Activated effector memory CD4-positive, alpha-beta T cell treated with Interleukin-2 at 50 U/mL for 16 hours (primary cell): ENCODE measurements at places on chromosomes 5 and 9.

GRCh38 chr5:72093217-72093616 lies 14.1 kb upstream of the MAP1B start:
- no peak for DNase-seq

DNA sequence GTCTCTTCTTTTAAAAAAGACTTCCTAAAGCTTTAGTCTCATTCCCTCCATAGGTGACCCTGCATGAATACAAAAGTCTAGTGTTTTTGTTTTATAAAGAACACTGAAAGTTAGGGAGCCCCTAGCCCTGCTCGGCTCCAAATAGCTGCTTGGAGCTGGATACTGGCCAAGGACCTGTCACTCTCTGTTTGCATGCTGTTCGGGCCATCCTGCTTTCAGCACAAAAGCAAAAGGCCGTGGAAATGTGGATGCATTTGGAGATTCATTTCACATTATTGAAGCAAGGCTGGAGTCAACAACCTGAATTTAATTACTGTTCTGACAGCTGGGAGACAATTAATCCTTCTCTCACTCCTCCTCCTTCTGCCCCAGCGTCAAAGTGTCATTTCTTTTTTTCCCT lies 151.7 kb upstream of the NMUR2 start:
- DNase-seq = no peak

DNA sequence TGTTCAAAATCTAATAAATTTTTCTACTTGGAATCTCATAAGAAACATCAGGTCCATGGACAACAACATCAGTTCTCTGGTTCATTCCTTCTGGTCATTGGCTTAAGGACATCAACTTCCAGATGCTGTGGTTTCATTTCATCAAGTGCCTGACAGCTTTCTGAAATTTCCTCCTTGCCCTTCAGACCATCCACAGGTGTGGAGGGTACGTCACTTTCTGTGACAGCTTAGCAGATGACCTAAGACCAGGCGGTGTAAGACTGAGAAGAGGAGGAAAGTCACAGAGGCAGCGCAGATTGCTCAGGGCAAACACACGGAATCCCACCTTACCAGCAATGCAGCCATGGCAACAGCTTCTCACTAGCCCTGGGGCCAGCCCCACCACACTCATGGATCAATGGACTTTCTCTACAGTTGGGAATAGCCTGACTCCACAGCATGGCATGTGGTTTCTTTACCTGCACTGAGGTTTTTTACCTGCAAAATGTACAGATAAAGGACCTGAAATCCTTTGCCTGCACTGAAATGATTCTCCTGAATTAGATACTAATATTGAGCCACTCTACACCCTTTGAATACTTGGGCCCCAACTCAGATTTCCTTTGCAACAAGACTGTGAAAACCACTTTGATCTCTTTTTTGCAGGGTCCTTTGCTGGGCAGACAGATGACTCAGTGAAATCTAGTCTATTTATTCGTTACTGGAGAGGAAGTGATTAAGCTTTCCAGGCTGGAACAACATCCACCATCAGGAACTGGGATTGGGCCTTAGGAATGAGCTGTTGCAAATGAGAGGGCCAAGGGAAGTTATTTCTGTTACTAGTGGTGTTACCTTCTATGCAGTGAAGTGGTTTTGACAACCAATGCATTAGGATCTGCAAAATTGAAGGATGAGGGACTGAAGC lies 26.9 kb downstream of the TICAM2 start:
- no peak for DNase-seq

DNA sequence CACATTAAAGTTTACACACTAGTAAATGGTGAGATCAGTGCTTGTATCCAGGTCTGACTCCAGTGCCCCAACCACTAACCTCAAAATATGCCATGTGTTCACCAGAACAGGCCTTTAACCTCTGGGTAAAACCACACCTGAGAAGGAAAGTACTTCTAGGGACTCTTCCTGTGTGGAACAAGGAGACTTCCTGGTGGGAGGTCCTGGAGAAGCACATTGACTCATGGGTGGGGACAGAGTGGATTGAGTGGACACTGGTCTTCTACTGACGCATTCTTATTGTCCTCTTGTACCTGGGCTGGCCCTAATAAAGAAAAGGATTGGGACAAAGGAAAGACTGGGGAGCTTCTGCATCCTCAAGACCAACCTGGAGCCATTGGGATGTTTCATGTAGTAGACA lies 43.4 kb downstream of the ANGPTL2 start:
- no peak for DNase-seq

DNA sequence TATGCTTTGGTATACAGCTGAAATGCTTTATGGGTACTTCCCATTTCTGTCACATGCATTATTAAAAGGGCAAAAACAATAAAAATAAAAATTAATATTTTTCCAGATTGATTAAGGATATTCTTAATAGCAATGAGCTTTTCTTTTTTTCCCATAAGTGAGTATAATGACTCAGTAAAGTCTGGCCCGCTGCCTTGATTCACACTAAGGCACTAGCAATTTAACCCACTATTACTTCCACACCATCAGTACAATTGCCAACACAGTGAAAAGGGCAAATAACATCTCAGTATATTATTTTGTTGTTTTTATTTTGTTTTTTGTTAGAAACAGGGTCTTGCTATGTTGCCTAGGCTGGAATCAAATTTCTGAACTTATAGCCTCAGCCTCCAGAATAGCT lies 150.1 kb downstream of the RNF180 start:
- DNase-seq = no peak
